ENCODE measurements at places on chromosomes 1 and 21.

DNA sequence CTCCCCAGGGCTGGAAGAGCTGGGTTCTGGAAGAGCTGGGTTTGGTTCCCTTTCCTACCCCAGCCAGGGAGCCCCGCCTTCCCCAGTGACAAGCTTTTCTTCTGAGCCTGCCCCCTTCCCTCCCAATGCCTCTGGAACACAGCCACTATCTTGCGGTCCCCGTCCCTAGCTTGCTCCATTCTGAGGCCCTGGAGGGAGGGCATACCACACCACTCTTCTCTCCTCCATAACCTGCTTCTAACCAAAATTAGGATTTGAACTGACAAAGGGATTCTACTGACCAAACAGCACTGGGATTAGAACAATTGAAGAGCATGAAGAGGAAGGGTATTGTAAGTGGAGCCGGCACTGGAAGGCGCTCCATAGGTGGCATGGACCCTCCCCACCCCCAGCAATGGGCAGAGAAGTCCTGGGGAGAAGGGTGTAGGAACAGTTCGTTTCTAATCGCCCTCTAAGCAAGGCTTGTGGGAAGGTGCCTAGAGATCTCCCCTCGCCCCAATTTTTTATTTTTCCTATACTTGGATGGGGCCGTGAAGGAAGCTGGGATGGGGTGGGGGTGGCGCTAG, 690 bp downstream of the C1orf216 start:
- peak; percentile 63 for DNase-seq

DNA sequence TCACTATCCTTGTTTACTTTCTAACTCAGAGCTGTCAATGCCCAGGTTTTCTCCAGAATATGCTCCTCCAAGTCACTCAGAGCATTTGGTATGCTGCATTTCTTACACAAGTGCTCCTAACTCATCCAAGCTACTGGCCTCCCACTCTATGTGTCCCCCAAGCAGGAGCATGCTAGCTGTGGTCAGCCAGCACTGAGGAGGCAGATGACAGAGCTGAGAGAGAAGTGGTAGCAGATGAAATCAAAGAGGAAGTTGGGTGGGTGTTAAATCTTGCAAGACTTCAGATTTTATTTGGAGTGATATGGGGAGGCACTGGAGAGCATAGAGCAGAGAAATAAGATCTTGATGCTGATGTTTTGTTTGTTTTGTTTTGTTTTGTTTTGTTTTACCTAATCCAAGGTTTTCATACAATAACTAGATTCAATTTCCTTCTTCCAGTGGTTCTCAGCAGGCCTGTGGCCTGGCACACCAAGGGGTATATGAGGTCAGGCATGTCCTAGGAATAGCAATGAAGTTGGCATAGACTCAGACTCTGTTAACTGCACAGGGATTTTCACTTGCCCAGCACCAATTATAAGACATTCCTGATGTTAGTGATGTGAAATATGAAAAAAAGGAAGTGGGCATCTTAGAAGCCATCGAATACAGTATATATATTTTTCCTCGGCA, 3.1 kb upstream of the PGBD5 start:
- DNase-seq: no peak

GRCh38 chr1:202155478-202156021, 4.9 kb downstream of the PTPN7 start:
- DNase-seq: no peak

- no peak for DNase-seq
Observed at GRCh38 chr1:8845104-8846097, 28.0 kb upstream of the RERE start.

DNA sequence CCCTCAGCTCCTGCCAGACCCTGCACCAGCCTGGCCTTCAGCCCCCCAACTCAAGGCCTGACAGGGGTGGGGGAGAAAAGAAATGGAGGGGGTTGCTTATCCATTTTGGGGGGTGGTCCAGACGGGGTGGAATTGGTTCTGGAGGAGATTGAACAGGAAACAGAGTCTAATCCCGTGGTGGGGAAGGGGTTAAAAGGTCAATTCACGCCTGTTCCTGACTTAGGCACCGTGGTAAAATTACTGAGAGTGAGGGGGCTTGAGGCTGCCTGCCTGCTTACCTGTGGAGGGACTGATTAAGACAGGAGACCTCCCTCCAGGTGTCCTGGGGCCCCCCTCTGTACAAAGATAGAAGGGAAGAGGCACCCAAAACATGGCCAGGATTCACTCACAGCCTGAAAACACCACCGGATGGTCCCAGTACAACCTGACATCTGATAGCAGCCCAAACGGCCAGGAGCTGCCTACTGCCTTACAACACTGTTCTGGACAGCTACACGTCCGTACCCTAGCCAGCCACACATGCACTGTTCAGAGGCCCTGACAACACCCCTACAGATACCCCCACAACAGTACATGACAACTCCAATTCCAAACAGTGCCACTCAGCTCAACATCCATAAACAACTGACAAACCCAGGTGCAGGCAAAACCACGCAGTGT, 31.8 kb downstream of the AHDC1 start:
- no peak for DNase-seq

DNA sequence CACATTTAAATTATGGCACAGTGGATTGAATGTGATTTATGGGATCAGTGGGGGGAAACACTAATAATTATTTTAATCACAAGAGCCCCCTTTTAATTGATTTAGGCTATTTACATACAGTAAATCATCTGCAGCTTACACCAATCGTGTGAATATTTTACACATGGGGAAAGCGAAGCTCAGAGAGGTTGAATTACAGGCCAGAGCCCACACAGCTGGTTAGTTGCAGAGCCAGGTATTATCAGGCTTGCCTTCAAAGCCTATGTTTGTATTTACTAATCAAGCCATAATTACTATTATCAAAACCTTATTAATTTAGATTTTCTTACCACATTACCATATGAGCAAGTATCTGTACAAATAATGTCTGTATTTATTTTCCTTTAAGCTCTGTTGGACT, 749 bp downstream of the SDCCAG8 start:
- no peak for DNase-seq

- no peak for DNase-seq
Observed at GRCh38 chr1:119556423-119556822, 49.4 kb downstream of the HSD3B1 start.

GRCh38 chr1:63827411-63828321, 53.8 kb downstream of the ROR1 start:
- DNase-seq: no peak

- DNase-seq: no peak
Observed at GRCh38 chr1:184253921-184254320, 132.9 kb upstream of the C1orf21 start.

DNA sequence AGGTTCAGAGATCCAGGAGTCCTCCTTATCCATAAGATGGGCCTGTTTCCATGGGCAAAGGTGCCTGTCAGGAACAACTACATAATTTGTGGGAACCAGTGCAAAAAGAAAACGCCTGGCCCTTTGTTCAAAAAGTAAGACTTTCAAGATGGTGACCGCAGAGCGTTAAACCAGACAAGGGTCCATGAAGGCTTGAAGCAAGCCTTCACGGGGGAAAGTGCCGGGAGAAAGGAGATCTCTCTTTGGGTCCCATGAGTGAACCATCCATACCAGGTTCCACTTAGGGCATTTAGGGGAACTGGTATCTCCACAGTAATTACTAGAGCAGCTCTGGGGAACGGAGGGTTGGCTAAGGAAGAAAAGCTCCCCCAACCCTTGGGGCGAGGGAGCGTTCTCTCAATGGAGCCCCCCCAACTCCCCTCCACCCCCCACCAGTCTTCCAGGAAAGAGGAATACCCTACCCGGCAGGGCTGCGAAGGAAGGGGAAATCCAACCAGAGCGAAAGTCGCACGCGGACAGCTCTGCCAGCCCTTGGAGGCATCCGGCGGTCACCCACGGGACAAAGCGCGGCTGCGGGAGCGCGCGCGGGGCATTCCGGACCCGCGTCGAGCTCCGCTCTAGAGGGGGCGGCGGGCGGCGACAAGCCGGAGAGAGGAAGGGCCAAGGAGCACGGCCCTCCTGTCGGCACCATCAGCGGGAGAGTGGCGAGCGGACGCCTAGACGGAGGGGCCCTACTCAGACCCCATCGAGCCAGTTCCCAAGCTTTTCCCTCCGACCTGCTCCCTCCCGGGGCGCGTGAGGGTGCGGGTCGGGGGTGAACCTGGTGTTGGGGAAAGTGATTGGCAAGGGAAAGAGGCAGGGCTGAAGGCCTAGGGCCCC, 687 bp upstream of the RASSF5 start:
- DNase-seq: peak; percentile 50

- DNase-seq: peak; percentile 92
Observed at GRCh38 chr1:177181631-177182291, 11.0 kb downstream of the BRINP2 start.

DNA sequence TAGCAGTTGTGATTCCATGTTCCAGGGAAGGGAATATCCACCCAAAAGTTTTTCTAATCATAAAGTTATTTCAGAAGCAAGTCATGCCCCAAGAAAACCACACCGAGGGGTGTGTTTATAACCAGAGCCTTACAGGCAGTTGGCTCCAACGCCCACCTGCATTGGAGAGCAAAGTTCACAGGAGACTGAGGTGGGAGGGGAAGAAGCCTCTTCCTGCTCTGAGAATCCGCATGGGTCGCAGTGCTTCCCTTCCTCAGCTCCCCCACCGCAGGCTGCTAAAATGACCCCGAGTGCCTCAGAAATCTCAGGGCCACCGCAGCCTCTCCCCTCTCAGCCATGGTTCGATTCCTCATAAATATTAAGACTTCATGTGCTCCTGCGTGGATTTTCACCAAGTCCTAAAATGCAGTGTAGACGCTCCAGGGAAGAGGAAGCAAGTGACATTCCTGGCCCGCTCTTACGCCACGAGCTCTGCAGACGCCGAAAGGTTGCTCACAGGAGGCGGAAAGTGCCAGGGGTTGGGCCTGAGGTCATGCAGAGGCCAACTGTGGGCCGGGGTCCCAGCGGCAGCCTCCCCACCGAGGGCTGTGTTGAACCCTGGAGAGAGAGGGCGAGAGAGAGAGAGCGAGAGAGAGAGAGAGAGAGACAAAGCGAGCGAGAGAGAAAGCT, 13.4 kb upstream of the SPSB1 start:
- DNase-seq: no peak

DNA sequence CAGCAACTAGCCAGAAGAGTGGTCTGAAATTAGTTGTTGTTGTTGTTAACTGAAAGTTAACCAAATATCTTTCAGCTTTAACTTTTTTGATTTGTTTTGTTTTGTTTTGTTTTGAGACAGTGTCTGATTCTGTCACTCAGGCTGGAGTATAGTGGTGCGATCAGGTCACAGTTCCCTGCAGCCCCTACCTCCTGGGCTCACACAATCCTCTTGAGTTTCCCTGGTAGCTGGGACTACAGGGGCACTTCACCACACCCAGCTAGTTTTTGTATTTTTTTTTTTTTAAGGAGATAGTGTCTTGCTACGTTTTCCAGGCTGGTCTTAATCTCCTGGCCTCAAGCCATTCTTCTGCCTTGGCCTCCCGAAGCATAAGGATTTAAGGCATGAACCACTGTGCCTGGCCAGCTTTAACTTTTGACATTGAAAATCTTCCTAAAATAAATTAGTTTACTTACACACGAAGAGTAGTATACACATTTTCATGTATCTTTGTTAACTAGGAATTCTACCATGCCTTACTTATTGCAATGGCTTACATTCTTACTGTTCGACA, 45.0 kb downstream of the GNG12 start:
- no peak for DNase-seq

DNA sequence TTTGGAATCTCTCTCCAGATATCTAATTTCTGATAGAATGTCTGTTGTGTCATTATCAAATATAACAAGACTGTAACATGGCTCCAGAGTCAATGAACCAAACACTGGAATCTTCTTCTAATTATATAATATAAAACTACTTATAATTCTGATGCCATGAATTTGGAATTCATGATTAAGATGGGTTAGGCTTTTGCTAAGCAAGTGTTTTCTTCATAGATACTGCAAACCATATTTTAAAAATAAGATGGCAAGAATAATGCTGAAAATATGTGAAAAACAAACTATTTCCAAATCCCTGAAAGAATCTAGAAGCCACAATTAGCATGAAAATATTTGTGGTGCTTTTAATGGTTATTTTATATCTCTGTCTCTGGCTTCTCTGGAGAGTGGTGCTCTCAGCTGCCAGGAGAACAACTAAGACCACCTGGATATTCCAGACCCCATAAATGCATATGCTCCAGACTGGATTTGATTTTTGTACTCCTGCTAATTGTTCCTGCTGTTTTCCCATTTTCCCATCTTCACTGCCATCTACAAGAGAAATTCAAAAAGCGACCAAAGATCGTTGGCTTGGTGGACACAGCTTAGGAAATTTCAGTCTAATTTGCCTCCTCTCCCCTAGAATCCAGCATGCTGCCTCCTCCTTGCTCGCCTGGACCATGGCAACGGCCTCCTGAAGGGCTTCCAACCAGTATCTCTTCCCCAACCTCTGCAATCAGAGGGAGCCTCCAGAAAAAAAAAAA, 418.9 kb downstream of the SETD4 start:
- peak; percentile 42 for DNase-seq

- DNase-seq: peak; percentile 80
Observed at GRCh38 chr1:155134880-155135414, 705 bp upstream of the SLC50A1 start.

DNA sequence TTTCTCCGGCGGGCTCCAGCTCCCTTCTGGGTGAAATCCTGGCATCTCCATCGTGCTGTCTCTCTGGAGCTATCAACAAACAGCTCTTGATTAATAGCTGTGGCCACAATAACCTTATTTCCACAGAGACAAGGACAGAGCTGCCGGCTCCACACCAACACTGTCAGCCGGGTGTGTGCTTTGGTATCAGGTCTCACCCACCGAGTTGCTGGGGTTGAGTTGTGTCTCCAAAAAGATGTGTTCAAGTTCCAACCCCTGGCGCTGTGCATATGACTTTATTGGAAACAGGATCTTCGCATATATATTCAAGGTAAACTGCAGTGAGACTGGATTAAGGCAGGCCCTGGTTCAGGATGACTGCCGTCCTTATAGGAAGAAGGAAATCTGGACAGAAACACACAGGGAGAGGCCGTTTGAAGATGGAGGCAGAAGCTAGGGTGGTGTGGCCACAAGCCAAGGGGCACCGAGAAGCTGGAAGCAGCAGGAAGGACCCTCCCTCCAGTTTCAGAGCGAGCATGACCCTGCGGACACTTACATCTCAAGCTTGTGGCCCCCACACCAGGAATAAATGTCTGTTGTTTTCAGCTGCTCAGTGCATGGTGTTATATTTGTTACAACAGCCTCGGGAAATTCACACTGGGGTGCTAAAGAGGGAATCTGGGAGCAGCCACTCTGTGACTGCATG, 88.4 kb upstream of the TMPRSS2 start:
- DNase-seq: no peak

- peak; percentile 6 for DNase-seq
Observed at GRCh38 chr1:219880765-219881457, 47.4 kb downstream of the SLC30A10 start.

Data from eye (tissue), 1 donor.